Upper lobe of right lung (tissue), 1 donor: ENCODE measurements at places on chromosomes 1 and 21.

DNA sequence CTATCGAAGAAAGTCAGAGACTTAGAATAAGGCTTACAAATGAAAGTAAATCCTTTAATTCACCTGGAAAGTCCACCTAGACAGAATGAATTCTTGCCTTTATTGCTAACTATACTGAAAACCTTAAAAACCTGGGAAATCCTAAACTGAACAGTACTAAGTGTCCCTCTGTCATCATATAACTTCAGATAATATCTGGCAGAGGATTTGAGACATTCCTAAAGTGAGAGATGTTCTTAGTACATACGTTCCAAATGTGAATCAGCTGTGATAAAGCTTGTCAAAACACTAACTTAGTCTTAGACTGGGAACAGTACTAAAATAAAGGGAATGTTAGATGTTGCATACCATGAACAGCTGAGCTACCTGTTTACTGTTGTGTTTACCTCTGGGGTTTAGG lies 121.7 kb downstream of the TNFSF18 start:
- DNase-seq, result no peak

- no peak for DNase-seq
Measured at GRCh38 chr1:178267646-178268094, 173.8 kb downstream of the RASAL2 start.

DNA sequence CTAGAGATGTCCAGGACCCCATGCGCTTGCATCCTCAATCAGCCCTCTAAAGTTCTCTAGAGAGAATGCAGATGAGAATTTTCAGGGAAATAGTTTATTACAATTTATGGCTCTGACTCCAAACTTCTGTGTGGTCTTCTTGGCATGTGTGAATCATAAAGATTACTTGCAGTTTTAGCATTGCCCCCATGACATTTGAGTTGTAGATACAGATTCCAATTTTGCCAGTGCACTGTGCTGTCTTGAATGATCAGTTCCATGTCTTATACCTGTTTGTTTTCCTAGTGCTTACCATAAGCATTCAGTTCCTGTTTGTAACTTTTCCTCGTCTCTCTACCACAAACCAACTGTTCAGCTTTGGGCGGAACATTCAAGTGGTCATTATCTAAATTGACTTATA lies 4.8 kb downstream of the KRTAP21-3 start:
- DNase-seq, result no peak

DNA sequence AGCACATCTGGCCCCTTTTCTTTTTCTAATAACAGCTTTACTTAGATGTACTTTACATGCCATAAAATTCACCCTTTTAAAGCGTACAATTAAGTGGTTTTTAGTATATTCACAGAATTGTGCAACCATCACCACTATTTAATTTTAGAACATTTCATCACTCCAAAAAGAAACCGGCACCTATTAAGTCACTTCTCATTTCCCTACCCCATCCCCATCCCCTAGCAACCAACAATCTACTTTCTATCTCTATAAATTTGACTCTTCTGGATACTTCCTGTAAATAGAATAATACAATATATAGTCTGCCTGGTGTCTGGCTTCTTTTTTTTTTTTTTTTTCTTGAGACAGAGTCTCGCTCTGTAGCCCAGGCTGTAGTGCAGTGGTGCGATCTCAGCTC lies 59.5 kb upstream of the ENAH start:
- no peak for DNase-seq

GRCh38 chr1:244837597-244838258 lies 2.3 kb downstream of the COX20 start:
- no peak for DNase-seq

DNA sequence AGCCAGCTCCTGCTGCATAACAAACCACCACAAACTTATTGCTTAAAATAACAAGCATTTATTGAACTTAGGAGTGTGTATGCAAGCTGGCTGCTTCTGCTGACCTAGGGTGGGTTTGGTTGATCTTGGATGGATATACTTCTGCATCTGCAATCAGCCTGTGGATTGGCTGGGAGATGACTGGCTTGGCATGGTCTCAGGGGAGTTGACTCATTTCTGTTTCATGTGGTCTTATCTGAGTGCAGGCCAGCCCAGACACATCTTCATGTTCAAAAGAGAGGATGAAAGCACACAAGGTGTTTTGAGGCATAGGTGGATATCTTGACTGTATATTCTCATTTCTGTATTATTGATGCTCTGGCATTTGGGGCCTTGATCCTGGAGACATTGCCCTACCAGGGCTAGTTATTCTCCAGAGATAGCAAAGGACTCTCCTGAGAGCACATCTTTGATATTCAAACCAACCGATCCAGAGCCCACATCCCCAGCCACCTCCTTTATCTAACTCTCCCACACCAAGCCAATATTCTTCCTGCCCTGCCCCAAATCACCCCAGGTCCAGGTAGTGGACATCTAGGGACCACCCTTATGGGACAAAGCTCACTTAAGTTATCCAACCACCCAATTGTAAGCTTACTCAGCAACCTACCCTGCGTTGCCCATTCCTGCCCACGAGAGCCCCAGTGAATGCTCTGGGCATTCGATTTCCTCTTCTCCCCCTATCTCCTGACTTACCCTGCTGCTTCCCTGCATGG lies 350.8 kb downstream of the PTPRU start:
- DNase-seq, result no peak

DNA sequence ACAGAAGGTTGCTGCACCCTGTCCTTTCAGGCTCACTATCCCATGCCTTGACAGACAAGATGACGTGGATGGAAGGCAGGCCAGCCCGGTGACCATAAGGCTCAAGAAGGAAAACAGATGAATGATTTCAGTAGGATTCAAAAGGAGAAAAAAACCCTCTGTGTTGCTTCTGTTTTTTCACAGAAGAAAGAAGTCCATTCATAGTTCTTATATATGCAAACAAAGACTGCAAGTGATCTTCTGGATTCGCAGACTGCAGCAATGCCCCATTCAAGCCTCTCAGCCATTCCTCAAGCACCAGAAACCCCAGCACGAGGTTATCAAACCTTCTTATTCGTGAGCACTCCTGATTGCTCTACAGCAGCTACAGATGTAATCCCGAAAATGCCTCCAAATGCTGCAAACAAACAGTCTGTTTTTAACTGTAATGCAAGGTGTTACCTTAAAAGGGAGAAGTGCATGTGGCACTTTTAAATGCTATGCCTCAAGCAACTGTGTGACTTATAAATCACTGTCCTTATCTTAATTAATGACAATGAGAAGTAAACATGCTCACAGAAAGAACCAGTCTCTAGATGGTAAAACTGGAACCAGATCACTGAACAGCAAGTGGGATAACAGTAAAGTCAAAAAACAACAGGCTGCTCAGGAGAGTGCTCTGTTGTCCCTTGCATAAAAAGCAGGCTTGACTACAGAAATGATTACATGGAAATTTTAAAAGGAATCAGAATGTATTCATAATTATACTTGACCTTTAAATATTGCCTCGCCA lies 173.9 kb downstream of the HHIPL2 start:
- DNase-seq, result no peak

DNA sequence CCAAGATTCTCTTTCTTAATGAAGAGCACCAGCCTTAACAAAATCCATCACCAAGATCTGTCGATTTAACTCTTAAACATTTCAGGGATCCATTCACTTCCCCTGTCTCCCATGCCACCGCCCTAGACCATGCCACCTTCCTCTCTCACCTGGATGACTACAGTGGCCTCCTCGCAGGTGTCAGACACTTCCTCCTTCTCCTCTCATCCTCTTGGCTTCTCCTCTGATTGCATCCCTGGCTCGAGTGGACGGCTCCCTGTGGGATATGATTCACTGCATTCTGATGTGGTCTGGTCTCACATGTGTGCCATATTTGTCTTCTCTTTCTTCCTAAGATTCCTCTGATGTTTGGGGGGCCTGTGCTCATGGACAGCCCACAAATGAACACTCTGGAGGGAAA lies 66.4 kb upstream of the KLHDC7A start:
- no peak for DNase-seq

DNA sequence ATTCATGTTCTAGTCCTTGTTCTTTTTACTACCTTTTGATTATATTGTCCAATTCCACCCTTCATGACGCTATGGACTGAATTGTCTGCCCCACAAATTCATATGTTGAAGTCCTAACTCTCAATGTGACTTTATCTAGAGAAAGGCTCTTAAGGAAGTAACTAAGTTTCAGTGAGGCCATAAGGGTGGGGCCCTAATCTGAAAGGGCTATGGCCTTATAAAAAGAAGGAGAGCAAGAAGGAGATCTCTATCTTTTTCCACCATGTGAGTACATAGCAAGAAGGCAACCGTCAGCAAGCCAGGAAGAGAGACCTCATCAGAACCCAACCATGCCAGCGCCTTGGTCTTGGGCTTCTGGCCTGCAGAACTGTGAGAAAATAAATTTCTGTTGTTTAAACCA lies 95.9 kb downstream of the HIVEP3 start:
- DNase-seq, result no peak

DNA sequence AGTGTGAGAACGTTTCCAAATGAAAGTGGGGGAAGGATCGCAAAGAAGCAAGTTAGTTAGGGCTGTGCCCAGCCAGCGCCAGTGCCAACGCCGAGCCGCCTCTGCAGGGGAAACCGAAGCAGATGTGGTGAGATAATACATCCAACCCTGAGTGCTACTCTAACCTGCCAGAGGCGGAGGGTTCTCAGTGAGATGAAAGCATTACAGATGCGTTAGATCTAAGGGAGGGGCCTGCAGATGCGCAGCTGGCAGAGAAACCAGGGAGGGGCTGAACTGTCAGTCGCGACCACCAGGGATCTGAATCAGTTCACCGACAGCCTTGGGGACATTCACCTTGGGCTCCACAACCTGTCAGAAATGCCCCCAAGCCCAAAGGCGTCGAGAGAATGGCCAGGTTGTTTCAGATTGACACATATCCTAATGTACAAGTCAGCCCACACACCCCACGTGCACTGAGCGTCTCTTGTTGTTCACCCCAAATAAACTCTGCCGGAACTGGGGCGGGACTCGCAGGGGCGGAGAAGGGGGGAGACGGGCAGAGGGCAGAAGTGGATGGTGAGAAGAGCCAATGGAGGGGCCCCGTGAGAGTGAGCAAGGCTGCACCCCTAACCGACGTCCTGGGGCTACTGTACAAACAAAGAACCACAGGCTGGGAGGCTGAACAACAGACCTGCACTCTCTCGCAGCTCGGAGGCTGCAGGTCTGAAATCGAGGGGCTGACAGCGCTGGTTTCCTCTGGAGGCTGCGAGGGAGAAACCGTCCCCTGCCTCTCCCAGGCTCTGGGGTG lies 8.7 kb upstream of the UMODL1 start:
- peak; percentile 88 for DNase-seq

DNA sequence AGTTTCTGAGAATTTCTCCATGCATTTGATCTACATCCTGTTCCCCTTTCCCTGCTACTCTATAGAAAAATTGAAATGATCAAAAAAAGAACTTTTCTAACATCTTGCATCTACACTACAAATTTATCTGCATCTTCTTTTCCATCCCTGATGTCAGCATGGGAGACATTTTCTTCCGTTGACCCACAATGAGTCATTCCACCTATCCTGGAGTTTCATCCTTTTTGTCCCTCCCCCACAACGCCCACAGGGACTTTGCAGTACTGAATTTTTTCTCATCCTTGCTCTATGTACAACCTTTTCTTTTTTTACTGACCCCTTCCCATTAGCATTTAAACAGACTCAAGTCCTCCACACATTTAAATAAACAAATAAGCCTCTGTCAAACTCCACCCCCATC lies 112.2 kb upstream of the MROH9 start:
- no peak for DNase-seq

- no peak for DNase-seq
Measured at GRCh38 chr1:198445872-198446271, 94.6 kb downstream of the ATP6V1G3 start.
